ENCODE measurements at places on chromosomes 4 and X.

DNA sequence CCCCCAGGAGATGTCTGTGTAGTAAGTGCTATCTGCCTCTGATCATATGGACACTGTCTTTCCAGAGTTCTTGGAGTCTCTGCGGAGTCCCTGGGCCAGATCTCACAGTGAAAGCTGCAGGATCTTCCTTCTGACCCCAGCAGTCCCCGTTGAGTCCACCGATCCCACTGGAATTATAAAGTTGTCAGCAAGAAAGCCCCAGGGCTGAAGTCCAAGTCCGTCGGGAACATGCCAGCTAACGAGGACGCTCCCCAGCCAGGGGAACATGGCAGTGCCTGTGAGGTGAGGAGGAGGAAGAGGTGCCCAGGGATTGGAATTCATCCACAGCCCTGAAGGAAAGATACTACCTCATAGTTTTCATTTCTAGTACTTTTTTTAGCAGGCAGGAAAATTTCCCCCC lies 9.3 kb downstream of the ZNF81 start:
- peaks cover 19% of the 10 kb centered on the region for H3K36me3 ChIP-seq
- H3K4me1 ChIP-seq, result peaks cover 15% of the 10 kb centered on the region
- H3K4me3 ChIP-seq, result no peak overlapping the region
- DNase-seq, result no peak
- no peak overlapping the region for H3K27ac ChIP-seq

- no peak for DNase-seq
- peaks cover 2% of the 10 kb centered on the region for H3K27me3 ChIP-seq
- no peak overlapping the region for H3K4me3 ChIP-seq
Observed at GRCh38 chr4:76830964-76831703, 66.8 kb downstream of the SOWAHB start.

DNA sequence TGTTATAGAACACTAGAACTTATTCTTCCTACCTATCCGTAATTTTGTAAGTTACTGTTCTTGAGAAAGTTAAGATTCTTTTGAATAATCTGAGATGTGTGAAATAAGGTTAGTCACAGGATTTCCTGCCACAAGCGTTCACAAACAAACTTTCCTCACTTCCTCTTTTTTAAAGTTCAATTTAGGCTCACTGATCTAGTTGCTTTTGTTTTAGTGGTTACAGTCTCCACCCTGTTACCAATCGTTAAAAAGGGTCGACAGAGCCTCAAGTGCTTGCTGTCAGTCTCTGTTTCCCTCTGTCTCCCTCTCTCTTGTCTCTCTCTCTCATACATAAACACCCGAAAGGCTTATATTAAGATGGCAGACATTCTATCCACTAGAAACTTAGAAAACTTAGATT lies 35.9 kb upstream of the STK26 start:
- no peaks in the 10 kb centered on the region for H3K36me3 ChIP-seq
- DNase-seq, result no peak
- peak overlapping the region; percentile 87 for H3K27ac ChIP-seq
- no peaks in the 10 kb centered on the region for H3K27me3 ChIP-seq

DNA sequence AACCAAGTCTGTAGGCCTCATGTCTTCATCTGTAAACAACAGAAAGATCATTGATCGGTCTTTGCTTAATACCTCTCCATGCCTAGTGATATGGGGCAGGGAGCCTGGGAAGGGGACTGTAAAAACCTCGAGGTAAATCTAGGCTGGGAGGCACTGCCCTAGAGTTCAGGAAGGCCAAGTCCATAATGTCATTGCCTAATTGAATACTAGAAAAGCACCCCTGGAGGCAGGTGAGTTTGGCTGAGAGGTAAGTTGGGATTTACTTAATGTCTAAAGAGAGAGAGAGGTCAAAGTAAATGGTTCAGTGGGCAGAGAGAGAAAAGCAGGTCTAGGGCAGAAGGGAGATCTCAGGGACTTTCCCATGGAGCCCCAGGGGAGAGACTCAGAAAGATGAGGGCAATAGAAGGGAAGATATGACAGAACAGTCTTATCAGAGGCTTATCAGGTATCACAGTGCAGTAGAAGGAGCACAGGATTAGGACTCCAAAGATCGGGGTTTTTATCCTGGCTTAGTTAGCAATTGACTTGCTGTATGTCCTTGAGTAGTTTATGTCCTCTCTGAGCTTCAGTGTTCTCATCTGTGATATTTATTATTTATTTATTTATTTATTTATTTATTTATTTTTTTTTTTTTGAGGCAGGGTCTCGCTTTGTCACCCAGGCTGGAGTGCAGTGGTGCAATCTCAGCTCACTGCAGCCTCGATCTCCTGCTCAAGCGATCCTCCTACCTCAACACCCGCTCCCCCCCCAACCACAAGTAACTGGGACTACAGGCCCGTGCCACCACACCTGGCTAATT lies 85.2 kb downstream of the SLC16A2 start:
- no peak for DNase-seq
- no peaks in the 10 kb centered on the region for H3K27me3 ChIP-seq
- H3K4me3 ChIP-seq, result no peak overlapping the region
- H3K27ac ChIP-seq, result peak overlapping the region; percentile 41

DNA sequence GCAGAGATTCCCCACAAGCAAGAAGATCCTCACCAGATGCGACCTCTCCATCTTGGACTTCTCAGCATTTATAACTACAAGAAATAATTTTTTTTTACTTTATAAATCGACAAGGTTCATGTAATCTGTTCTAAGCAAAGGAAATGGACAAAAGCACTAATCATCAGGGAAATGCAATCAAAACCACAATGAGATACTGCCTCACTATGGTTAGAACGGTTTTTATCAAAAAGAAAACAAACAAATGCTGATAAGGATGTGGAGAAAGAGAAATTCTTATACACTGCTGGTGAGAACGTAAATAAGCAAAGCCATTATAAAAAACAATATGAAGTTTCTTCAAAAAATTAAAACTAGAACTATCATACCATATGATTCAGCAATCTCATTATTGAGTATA lies 1382.6 kb downstream of the ARAP2 start:
- H3K4me1 ChIP-seq, result no peaks in the 10 kb centered on the region
- DNase-seq, result no peak
- no peak overlapping the region for H3K4me3 ChIP-seq
- no peaks in the 10 kb centered on the region for H3K36me3 ChIP-seq

GRCh38 chr4:112321776-112322684 lies 24.9 kb downstream of the ALPK1 start:
- no peak overlapping the region for H3K4me3 ChIP-seq
- peak; percentile 81 for DNase-seq
- peaks cover 3% of the 10 kb centered on the region for H3K36me3 ChIP-seq
- no peaks in the 10 kb centered on the region for H3K27me3 ChIP-seq

DNA sequence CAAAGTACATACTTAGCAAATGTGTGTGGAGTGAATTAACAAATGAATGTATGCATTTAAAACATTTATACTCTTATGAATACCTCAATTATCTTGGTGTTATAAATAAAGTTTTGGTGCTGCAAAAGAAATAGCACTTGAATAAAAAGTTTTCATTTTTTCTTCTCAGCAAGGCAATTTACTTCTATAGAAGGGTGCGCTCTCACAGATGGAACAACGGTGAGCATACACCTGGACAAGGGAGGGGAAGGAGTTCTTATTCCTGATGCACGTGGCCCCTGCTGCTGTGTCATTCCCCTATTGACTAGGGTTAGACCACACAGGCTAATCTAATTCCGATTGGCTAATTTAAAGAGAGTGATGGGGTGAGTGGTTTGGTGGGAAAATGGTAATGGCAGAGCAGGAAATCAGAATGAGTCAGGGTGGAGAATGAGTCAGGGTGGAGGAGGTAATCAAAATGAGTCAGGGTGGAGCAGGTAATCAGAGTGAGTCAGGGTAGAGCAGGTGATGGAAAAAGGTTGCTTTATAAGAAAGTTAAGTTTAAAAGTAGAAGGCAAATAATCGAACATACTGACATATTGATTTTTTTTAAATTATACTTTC lies 28.2 kb upstream of the PGK1 start:
- no peaks in the 10 kb centered on the region for H3K27me3 ChIP-seq
- no peak overlapping the region for H3K4me3 ChIP-seq
- peak; percentile 6 for DNase-seq
- H3K36me3 ChIP-seq, result peaks cover 7% of the 10 kb centered on the region

DNA sequence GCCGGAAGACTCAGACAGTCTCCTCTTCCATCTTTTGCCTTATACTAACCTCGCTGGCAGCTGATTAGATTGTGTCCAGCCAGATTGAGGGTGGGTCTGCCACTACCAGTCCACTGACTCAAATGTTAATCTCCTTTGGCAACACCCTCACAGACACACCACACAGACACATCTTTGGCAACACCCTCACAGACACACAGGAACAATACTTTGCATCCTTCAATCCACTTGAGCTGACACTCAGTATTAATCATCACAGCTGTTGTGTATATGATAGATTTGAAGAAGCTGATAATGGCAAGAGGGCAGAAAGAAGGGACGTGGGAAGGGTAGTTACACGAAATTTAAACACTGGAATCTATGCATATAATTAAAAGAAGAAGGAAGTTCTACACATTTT lies 139.5 kb downstream of the ANKRD50 start:
- DNase-seq, result no peak
- H3K4me1 ChIP-seq, result no peaks in the 10 kb centered on the region
- H3K4me3 ChIP-seq, result no peak overlapping the region
- H3K27me3 ChIP-seq, result no peaks in the 10 kb centered on the region

GRCh38 chrX:68440940-68441339 lies 7.6 kb upstream of the OPHN1 start:
- H3K4me1 ChIP-seq, result peaks cover 9% of the 10 kb centered on the region
- H3K36me3 ChIP-seq, result no peaks in the 10 kb centered on the region
- H3K4me3 ChIP-seq, result no peak overlapping the region
- peaks cover 7% of the 10 kb centered on the region for H3K27me3 ChIP-seq
- no peak for DNase-seq

- no peak for DNase-seq
- no peaks in the 10 kb centered on the region for H3K36me3 ChIP-seq
Observed at GRCh38 chr4:25888781-25889180, 25.2 kb upstream of the SMIM20 start.

DNA sequence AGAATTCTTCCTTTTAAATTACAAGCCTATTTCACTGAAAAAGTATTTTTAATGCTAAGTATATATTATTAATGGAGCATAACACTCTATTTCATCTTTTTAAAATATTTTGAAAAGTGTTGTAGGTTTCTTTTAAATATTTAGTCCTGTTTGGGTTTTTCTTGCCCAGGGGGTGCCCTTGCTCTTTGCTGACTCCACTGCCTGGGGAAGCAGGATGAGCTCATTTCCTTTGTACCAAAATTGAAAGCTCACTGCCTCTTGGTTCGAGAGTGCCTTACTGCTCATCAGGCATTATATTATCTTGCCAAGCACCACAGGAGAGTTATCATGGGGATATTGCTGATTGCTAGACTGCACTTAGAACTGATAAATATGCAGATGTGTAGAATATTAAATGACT lies 819.2 kb downstream of the PCDH18 start:
- no peaks in the 10 kb centered on the region for H3K4me1 ChIP-seq
- no peak overlapping the region for H3K27ac ChIP-seq
- no peaks in the 10 kb centered on the region for H3K36me3 ChIP-seq
- DNase-seq, result no peak
- no peak overlapping the region for H3K4me3 ChIP-seq
- H3K27me3 ChIP-seq, result no peaks in the 10 kb centered on the region

Data from activated naive CD8-positive, alpha-beta T cell treated with anti-CD3 and anti-CD28 coated beads, Interleukin-2, amount 50 U/mL, for 24 hours (primary cell).